ENCODE measurements at places on chromosomes 5 and 9. TPM values are rescaled to one million over a fixed set of nuclear protein-coding genes. Genes with fewer than 3 reads are reported as not detected.

IFNB1 gene
- not detected for total RNA-seq

LMX1B gene
- 0.05 TPM for total RNA-seq

ZNF474 gene
- not detected for total RNA-seq

SLC27A6 gene
- 0.39 TPM for total RNA-seq

GRCh38 chr9:97592126-97592525 lies 41.0 kb downstream of the TSTD2 start:
- no peaks in the 10 kb centered on the region for H3K27me3 ChIP-seq
- no peak overlapping the region for H3K4me3 ChIP-seq
- H3K36me3 ChIP-seq: no peaks in the 10 kb centered on the region
- no peak overlapping the region for H3K27ac ChIP-seq

DNA sequence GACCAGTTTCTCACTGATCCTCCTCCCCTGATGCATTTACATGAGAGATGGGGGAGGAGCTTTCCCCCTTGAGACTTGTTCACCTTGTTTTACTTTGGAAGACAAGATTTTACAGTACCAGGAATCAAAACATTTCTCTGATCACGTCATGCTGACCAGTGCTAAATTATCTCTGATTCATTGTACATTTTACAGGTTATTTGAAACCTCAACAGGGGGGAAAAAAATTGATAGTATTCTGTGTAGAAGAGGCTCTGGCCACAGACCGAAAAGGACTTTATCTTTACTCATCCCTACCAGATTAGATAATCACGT lies 133.9 kb downstream of the GRIA1 start:
- H3K4me3 ChIP-seq: no peak overlapping the region
- H3K4me1 ChIP-seq: peaks cover 3% of the 10 kb centered on the region
- no peaks in the 10 kb centered on the region for H3K27me3 ChIP-seq
- DNase-seq: no peak

- H3K4me1 ChIP-seq: peaks cover 35% of the 10 kb centered on the region
- H3K27ac ChIP-seq: peak overlapping the region; percentile 87
- DNase-seq: no peak
- peak overlapping the region; percentile 81 for H3K4me3 ChIP-seq
Measured at GRCh38 chr9:34647084-34647403, 569 bp downstream of the GALT start.

DNA sequence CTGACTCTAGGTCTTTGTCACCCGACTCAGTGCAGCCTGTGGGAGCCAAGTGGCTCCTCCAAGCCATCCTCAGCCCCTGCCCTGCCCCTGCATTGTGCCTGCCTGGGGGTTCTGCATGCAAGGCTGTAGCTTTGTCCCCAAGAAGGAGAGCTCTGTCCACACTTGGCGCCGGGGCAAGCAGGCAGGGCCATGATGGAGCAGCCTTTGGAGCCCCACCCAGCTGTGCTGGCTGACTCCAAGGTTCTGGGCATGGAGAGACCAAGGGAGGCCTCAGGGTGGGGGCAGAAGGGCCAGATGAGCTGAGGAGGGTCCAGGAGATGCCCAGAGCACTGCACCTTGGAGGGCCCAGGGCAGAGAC lies 226.2 kb downstream of the CACNA1B start:
- H3K27me3 ChIP-seq: peaks cover 43% of the 10 kb centered on the region
- H3K36me3 ChIP-seq: no peaks in the 10 kb centered on the region
- H3K4me1 ChIP-seq: no peaks in the 10 kb centered on the region

DNA sequence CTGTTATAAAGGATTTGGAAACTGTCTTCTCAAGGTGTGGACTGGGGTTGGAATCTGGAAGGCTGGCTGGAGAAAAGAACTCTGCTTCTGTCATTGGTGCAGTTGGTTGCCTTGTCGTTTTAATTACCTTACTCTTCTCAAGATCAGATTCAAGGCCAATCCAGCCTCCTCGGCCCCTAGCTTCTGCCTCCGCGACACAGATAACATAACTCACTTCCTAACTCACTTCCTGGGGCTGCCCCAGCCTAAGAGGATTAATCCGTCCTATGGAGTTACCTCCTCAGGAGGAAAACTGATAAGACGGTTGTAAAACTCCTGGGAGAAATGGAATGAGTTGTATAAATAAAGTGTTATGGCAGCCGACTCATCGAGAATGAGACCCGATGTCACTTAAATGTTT lies 389.1 kb upstream of the WWC1 start:
- no peaks in the 10 kb centered on the region for H3K4me1 ChIP-seq
- H3K27ac ChIP-seq: no peak overlapping the region
- H3K36me3 ChIP-seq: no peaks in the 10 kb centered on the region
- DNase-seq: no peak
- H3K4me3 ChIP-seq: no peak overlapping the region

- H3K36me3 ChIP-seq: no peaks in the 10 kb centered on the region
- H3K4me1 ChIP-seq: peaks cover 4% of the 10 kb centered on the region
- H3K27me3 ChIP-seq: peaks cover 100% of the 10 kb centered on the region
- no peak for DNase-seq
- H3K27ac ChIP-seq: no peak overlapping the region
Measured at GRCh38 chr5:93607367-93608258, 24.6 kb downstream of the NR2F1 start.

GRCh38 chr5:132024117-132024435 lies 12.6 kb upstream of the ACSL6 start:
- no peak overlapping the region for H3K27ac ChIP-seq
- H3K36me3 ChIP-seq: no peaks in the 10 kb centered on the region
- H3K4me3 ChIP-seq: no peak overlapping the region

GRCh38 chr5:131371835-131372234 lies 108.0 kb downstream of the CDC42SE2 start:
- no peaks in the 10 kb centered on the region for H3K27me3 ChIP-seq
- H3K4me3 ChIP-seq: no peak overlapping the region
- DNase-seq: no peak
- H3K36me3 ChIP-seq: no peaks in the 10 kb centered on the region
